ENCODE measurements at places on chromosomes 4 and X. TPM values are rescaled to one million over a fixed set of nuclear protein-coding genes. Genes with fewer than 3 reads are reported as not detected.
A peak's percentile ranks its signal among the peaks of the same experiment; 100 is the strongest.

DNA sequence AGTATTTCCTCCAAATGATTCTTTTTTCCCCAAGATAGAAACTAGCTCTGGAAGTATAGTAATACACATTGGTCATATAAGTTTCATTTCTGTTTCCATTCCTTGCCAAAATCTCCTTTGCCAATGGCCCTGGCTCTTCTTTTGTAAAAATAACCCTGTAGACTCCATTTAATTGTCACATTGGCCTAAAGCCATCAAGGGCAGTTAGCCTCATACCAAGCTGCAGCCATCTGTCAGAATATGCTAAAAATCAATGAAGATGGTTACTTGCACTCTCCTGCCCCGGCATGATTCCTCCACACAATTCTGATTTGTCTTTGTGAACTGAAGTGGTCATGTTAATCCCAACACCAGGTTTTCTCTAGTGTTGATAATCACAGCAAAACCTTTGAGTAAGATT is 380.5 kb downstream of the SH2D1A start:
- DNase-seq, result no peak

DNA sequence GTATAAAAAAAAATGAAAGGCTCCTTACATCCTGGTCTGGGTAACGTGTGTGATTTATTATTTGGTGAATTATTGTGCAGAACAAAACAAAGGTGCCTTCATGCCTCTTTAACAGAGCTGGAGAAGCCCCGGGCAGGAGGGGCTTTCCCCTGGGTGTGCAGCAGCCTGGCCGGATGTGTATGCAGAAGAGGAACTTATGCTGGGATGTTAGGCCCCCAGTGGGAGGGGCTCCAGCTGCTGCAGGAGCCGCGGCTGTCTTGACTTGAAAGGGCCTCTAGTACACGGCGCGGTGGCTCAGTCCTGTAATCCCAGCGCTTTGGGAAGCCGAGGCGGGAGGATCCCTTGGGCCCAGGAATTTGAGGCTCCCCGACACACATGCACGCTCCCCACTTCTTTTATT is 16.0 kb downstream of the CCNQ start:
- peak; percentile 7 for DNase-seq

DNA sequence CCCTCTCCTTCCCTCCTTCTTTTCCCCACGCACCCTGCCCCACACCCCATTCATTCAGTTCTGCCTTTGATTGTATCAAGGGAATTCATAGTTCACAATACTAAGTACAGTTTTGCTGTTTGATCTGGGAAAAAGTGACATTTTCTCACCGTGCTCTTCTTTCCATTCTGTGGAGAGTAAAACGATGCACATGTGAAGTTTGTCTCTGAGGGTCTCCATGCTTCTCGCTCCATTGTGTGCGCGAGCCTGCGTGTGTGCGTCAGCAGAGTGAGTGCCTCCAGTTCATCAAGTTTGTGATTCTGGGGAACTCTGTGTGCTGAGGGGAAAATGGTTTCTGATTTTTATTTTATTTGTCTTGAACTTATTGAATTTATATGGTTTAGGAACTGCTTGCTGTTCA is 1.9 kb downstream of the STK26 start:
- DNase-seq, result no peak

Gene CT45A3
- not detected for polyA plus RNA-seq

Gene PGAM4
- polyA plus RNA-seq, result 0.52 TPM

DNA sequence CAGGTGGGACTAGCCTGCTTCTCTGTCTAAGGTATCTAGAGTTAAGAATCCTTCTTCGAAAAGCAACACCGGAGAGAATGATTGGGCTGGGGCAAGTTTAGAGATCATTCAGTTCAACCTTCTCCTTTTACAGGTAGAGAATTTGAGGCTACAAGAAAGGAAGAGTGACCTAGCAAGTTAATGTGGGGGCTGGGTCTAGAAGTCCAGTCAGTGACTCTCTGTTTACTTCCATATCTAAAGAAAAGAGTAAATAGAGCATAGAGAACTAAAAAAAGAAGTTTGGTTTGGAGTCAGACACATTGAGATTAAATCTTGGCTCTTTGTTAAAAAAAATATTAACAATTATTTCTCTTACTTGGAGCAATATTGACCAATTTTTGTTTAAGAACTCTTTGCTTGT is 64.1 kb upstream of the NPNT start:
- no peak for DNase-seq

GRCh38 chr4:84529169-84529751 is 30.2 kb upstream of the NKX6-1 start:
- DNase-seq, result no peak

Gene SPATA4
- not detected for polyA plus RNA-seq

DNA sequence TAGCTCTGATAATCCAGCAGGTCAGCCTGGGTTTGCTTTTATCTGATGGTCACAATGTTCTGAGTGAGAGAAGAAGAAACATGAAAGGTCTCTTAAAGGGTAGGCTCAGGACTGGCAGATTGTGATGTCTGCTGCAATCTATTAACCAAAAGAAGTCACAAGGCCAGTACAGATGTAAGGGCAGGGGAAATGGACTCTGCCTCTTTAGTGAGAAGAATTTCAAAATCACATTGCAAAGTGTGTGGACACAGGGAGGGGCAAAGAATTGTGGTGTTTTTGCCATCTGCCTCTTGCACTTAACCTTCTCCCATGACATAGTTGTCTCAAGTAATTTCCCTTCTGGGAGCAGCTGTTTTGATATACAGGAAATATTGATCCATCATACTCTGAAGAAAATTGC is 40.9 kb downstream of the IL1RAPL1 start:
- DNase-seq, result no peak

- no peak for DNase-seq
These were observed 522.0 kb downstream of the GRID2 start for GRCh38 chr4:92825791-92826190.

GRCh38 chr4:139175646-139176301 is 1.2 kb downstream of the ELF2 start:
- no peak for DNase-seq

- DNase-seq, result peak; percentile 89
These were observed 113.8 kb downstream of the ADRA2C start for GRCh38 chr4:3879681-3880614.

GRCh38 chr4:163495900-163496299 is 1.4 kb downstream of the TMA16 start:
- no peak for DNase-seq

Gene TENM3
- polyA plus RNA-seq, result not detected

GRCh38 chr4:48266781-48267180 is 2.9 kb downstream of the TEC start:
- DNase-seq, result no peak

Gene SHROOM4
- polyA plus RNA-seq, result not detected

Gene GRPR
- polyA plus RNA-seq, result not detected

Gene SPANXA1
- polyA plus RNA-seq, result not detected

DNA sequence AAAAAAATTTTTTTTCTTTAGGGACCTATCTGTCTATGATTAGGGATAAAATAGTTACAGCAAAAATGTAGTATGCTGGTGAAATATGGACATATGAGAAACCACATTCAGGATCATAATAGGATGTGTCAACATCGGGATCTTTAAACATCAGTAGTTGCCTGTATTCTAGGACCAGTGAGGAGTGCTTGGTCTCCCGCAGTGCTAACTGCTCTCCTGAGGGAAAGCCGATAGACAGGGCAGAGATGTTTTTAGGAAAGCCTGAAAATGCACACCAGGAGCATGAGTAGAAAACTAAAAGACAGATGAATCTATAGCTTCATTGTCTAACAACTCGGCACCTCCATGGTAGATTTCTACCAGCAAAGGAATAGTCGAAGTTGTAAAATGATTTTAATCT is 178.1 kb upstream of the SMIM31 start:
- DNase-seq, result no peak

Gene SGCB
- polyA plus RNA-seq, result 1.4 TPM

Gene TRIM75
- not detected for polyA plus RNA-seq

Gene RHOXF2B
- not detected for polyA plus RNA-seq

DNA sequence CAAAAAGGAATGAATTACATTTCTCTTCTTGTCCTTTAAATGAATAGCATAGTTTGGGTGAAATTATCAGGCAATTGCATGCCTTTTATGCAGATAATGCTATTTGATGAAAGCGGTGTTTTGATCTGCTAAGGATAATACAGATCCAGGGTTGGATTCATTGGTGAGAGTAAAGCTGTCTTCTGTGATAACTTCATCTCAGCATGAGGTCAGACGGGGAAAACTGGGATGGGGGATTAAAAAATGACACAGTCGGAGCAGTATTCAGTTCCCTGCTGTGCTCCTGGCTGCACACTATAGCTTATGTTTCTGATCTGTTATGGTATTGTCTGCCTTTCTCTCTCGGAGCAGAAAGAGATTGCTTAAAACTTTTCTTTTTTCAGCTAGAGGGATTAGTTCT is 105.9 kb upstream of the TENM3 start:
- no peak for DNase-seq

GRCh38 chr4:99690472-99690871 is 32.8 kb upstream of the C4orf54 start:
- DNase-seq, result no peak

Gene DCX
- polyA plus RNA-seq, result not detected

Gene ZNF81
- polyA plus RNA-seq, result 7.6 TPM

GRCh38 chrX:40245488-40246071 is 147.8 kb upstream of the BCOR start:
- DNase-seq, result no peak

DNA sequence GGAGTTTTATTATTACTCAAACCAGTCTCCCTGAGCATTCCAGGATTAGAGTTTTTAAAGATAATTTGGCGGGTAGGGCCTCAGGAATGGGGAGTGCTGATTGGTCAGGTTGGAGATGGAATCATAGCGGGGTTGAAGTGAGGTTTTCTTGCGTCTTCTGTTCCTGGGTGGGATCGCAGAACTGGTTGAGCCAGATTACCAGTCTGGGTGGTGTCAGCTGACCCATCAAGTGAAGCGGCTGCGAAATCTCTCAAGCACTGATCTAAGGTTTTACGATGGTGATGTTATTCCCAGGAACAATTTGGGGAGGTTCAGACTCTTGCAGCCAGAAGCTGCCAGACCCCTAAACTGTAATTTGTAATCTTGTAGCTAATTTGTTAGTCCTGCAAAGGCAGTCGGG is 25.1 kb upstream of the SETD7 start:
- no peak for DNase-seq

DNA sequence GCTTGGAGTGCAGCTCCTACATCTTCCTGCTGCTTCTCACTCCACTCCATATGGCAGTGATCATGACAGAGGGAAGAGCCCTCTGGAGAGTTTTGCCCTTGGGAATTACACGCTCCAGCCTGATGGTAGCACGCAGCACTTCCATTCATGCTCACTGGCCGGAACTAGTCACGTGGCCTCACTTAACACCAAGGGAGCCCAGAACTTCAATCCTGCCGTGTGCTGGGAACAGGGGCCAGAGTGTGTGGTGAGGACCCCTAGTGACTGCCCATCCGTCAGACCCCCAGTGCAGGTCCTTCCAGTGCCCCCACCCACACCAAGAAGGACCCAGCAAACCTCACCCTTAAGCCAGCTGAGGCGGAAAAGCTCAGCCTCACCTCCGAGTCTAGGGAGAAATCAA is 230.7 kb downstream of the EVC2 start:
- DNase-seq, result no peak

DNA sequence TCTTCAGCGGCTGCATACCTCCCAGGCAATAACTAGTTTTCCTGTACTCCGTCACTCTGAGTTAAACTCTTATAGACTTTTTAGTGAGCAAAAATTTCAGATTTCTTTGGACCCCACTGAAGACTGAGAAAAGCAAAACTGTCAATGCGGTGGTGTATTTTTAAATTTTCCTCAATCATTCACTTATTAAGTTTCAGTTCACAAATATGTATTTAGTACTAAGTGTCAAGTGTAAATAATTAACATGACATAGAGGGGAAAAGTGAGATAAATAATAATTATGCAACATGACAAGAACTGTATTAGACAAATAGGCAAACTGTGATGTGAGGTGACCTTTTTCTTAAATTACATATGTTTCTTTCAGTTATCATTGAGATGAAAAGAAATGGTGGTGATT is 124.4 kb downstream of the NAF1 start:
- no peak for DNase-seq

Measured in immature natural killer cell (primary cell).